ENCODE measurements at places on chromosomes 2 and 18.

DNA sequence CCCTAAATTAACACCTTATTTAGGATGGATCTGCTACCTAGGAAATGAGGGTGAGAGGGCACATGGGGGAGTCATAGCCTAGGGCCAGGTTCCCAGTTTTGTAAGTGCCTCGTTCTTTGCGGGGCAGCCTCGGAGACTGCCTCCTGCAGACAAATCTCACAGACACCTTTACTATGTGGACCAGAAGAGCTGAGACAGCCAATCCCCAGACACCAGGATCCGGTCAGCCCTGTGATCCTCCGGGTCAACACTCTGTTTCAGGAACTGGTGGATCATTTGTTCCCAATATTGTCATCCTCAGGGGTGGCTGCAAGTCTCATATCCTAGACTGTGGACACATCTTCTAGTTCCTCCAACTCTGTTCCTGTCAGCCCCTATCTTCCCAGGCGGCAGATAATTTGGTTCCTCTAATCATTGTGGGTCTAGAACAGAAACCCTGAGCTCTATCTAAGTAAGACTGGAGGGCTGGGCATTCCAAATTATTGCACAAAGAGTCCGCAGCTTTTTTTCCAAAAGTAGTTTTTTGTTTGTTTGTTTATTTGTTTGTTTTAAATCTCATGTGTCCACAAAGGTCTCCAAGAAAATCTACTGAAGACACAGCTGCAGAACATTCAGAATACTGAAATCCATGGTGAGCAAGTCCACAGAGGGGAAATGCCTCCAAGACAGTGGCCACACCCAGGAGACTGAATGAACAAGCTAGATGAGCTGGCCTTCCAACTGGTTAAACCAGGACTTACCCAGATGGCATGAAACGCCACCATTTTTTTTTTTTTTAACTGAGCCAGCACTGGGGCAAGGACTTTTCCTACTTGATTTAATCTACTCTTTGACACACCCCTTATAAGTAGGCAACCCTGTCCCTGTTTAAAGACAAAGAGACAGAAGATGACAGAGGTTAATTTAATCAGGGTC, 6.2 kb upstream of the GDF7 start:
- DNase-seq, result no peak

DNA sequence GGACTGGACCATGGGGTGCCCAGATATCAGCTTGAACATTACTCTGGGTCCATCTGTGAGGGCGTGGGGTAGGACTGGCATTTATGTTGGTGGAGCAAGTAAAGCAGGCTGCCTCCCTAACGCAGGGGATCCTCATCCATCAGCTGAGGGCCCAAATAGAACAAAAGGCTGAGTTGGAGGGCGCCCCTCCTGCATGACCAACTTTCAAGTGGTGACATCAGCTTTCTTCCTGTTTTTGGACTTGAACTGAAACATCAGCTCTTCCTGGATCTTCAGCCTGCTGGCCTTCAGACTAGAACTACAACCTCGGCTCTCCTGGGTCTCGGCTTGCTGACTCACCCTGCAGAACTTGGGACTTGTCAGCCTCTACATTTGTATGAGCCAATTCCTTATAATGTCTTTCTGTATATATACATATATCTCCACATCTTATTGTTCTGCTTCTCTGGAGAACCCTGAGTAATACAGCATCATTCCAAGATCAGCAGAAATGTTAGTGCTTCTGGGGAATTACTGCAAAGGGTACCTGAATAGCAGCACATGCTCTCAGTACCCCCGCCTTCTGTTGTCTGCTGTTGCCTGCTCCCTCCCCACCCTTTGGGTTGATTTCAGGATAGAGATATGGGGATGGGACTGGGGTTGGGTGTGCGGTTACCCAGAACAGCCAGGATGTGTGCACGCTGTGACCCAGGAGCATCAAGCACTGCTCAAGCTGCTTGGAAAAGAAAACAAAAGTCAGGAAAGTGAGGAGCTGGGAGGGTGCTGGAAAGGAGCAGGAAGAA, 20.0 kb downstream of the TMEM127 start:
- no peak for DNase-seq

DNA sequence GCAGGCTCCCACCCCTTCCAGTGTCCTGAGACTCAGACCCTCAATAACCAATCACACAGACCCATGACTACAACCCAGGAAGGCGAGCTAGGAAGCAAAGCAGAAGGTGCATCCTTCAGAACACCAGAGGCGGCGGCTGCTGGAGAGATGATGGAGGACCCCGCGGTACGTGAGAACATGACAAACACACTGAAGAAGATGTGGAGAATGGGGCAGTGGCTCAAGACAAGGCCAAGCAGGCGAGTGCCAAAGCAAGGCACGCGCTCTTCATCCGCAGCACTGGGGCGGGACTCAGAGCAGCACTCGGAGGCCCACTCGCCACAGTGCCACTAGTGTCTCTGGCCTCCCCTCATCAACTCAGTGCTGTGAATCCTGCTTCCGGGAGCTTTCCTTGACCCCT, 13.7 kb downstream of the ERFE start:
- DNase-seq, result no peak

DNA sequence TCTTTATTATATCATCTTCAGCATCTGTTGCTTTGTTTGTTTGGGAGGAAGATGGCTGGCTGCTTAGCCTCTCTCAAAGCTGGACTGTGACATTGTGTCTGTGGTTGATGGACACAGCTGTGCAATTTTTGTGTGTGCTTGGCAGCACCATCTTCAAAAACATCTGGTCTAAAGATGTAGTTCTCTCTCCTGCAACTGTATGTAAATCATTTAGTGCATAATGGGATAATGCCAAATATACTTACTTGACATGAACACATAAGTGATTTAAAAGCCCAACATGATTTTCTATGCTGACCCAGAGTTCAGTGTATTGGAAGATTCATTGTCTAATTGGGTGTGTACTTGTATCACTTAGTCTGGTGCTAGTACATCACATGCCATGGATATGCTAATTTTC, 112.2 kb downstream of the MAP4K4 start:
- DNase-seq, result no peak

DNA sequence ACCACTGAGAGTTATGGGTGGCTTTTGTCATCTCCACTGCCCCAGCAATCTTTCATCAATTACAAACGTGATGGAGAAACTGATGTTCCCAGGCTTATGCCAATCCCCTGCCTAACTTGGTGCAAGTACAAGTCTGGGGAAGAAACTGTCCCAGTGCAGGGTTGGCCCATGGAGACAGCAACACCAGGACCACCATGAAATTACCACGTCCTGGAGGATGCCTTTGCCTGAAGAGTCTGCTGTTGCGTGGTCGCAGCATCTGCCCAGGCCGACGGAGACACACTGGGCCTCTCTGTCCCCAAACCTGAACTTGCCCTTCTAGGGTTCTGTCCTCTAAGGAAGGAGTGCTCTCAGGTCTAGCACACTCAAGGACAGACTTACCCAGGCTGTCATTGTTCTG, 496.8 kb upstream of the RAB6C start:
- no peak for DNase-seq

GRCh38 chr2:230472621-230473018, 56.6 kb downstream of the SP100 start:
- DNase-seq, result no peak

- DNase-seq, result no peak
These were observed 33.9 kb upstream of the MBP start for GRCh38 chr18:77166523-77166922.

- no peak for DNase-seq
These were observed 303.9 kb downstream of the EIPR1 start for GRCh38 chr2:3073704-3074103.

DNA sequence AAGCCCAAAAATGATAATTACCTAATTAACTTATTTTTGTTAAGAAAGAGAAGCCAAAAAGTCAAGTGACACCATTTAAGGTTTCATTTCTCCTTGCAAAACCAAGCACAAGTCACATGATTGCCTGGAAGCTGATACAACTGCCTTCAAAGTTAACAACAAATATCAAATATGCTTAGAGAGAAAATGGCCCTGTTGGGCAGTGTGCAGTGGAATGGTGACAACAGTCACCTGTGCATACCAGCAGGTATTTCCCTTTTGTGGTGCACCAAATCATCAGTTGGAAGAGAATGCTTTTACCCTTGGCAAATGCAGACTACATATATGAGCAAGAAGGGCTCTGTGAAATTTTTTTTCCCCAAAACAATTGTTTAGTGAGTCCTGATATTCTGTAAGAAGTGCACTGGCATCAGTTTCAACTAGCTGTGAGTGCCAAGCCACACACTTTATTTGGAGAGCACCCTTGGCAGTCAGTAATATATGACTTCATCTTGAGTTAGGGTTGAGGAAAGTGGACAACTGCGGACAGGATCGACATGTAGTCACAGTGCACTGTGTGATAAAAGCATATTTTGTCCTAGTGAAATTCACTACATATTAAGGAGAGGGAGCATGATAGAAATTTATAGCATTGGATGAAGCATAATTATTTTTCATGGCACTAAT, 74.9 kb upstream of the DOCK10 start:
- no peak for DNase-seq

GRCh38 chr18:616380-616995, 19.7 kb downstream of the CLUL1 start:
- DNase-seq, result no peak

GRCh38 chr2:159807183-159808031, 9.4 kb upstream of the CD302 start:
- DNase-seq, result no peak

GRCh38 chr2:235841863-235842262, 326.3 kb downstream of the GBX2 start:
- DNase-seq, result no peak

DNA sequence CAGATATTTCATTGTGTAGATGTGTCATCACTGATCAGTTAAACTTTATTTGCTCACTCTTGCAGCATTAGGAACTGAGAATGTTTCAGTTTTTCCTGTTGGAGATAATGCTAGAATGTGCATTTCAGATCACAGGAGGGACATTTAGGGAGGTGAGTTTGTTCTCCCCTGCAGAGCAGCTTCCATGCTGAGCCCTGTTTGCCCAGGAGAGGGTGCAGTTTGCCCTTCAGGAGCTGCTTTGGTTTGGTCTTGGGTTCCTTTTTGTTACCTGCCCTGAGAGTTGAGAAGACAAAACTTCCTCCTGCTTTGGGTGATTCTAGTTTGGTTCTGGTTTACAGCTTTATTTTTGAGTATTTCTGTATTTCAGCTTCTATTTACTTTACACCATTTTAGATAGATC, 49.9 kb downstream of the DGKD start:
- peak; percentile 49 for DNase-seq

GRCh38 chr18:34752056-34752455, 42.0 kb downstream of the DTNA start:
- DNase-seq, result no peak

DNA sequence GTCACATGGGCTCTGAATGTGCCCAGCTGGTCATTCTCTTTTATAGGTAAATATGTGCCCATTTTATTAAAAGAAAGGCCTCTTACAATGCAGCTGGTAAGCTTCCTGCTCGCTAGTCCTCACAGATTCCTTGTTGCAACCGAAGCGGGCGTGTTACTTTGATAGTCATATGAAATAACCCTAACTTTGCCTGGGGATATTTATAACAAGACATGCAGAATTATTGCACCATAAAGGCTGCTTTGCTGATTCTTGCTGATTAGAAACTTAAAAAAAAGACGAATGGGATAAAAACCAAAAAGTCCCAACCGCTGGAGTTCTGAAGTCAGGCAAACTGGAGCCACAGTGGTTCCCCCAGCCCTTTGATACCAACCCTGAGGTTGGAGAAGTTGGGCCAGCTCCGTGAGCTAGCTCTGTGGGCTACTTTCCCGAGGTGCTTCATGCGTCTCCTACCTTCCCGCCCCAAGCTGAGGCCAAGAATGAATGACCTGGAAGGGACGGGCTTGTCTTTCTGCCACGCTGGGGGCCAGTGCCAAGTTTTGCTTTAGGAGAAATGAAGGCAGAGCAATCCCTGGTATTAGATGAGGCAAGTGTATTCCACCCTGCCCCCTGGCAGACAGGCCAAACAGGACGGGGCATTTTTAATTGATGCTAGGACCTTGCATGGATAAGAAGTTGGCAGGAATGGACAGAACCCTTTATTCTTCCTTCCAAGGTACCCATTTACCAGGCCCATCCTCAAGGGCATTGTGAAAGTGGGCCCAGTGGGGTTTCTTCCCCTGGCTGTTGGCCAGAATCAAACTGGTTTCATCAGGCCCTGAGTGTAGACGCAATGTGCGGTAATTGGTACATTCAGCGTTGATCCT, 140.4 kb downstream of the KCTD1 start:
- DNase-seq, result no peak

GRCh38 chr18:77815666-77816338, 566.2 kb downstream of the GALR1 start:
- no peak for DNase-seq

DNA sequence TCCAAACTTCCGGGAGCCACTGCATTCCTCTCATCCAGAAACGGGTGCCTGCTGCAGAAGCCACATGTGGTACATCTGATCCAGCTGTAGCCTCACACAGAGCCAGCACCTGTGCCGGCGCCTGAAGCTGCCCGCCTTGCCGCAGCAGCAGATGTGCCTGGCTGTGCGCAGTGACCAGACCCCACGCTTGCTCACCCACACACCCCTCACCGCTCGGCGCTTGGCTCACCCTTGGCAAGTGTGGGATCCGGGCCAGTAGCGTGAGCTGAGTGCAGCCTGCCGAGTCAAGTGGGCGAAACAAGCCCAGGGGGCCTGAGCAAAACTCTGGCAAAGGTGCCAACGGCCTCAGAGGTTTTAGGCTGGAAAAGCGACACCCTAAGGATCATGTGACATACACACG, 220.1 kb upstream of the TMEFF2 start:
- no peak for DNase-seq

GRCh38 chr2:104818264-104818663, 35.7 kb upstream of the POU3F3 start:
- DNase-seq, result no peak

DNA sequence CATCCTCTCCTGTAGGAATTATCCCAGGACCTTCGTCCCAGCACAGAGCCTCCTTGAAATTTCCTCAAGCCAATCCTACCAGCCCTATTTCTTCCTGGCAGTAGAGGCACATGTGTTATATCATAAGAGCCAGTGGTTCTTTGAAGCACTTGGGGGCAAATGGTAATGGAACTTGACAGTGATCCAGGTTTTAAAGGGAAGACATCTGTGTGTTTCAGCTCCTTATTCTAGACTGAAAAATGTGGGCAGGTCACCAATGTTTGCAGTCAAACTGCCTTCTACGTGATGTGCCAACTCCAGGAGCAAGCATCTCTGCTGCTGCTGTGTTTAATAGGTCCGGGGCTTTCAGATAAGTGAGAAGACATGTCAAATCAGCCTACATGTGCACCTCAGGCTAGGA, 157.1 kb downstream of the GALNT14 start:
- DNase-seq, result no peak

Data from mucosa of gallbladder (tissue), 1 donor.